ENCODE measurements at places on chromosomes 2 and 18. TPM values are rescaled to one million over a fixed set of nuclear protein-coding genes. Genes with fewer than 3 reads are reported as not detected.
A peak's percentile ranks its signal among the peaks of the same experiment; 100 is the strongest.

COLEC12 gene
- not detected for total RNA-seq

KLF11 gene
- total RNA-seq: 6.0 TPM

GAD1 gene
- total RNA-seq: 1.4 TPM

OBSL1 gene
- total RNA-seq: 33.7 TPM

HMSD gene
- total RNA-seq: 8.9 TPM

CYTIP gene
- total RNA-seq: not detected

RESP18 gene
- not detected for total RNA-seq

DNA sequence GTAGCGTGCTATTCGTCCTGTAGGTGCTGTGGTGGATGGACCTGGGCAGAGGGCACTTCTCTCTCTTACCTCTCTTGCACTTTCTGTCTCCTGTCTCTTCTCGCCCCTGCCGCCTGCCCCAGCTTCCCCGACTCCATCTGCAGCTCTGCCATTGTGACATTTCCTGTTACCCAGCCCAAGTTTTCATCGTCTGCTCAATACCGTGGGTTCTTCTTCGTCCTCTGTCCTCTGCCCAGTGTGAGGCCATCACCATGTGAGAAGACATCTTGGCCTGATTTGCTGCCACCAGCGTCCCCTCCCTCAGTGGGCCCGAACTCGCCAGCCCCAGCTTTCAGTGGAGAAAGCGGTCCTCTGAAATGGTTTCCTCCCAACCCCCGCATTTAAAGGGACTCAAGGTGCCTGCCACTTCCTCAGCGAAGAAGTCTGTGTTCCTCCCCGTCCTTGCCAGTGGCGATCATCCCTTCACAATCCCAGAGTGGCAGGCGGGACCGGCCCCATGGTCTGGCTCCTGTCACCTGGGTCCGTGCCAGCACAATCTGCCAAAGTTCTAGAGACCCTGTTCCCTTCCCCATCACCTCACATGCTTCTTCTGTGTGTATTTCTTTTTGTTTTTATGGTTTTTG, 18.0 kb downstream of the TGOLN2 start:
- no peak for DNase-seq

DNA sequence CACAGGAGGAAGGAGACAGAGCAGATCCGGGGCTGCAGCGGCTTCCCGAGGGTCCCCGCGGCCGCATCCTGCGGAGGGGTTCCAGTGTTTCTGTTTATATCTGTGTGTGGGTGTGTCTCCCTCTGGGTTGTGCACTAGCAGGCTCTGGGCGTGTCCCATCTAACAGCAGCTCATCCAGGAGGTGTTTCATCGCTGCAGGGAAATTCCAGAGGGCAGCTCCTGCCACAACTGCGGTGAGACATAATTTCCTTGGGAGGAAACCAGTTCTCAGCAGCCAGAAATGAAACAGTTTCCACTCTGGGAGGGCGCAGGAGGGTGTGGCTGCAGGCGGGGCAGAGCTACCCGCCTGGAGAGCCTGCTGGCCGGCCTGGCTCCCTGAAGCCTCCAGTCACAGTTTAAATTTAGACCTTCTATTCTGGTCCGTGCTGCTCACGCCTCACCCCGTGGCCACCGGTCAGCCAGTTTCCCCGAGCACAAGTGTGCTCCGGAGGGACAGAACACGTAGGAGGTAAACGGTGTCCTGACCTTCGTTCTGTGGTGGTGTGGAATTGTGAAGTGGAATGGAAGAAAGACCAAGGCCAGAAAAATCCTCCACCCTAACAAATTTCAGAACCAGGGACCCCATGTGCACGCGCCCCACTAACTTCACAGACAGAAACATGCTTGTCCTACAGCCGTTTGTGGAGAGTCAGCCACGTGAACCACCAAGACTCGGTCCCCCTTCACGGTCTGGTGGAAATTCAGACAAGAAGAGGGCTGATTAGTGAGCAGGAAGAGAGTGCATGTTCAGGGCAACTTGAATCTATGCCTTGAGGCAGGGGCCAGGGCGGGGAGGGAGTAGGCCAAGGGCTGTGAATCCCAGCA, 50.2 kb downstream of the TEX44 start:
- peak; percentile 97 for DNase-seq

GRCh38 chr2:191881982-191882816, 35.3 kb upstream of the CAVIN2 start:
- DNase-seq: no peak

DNA sequence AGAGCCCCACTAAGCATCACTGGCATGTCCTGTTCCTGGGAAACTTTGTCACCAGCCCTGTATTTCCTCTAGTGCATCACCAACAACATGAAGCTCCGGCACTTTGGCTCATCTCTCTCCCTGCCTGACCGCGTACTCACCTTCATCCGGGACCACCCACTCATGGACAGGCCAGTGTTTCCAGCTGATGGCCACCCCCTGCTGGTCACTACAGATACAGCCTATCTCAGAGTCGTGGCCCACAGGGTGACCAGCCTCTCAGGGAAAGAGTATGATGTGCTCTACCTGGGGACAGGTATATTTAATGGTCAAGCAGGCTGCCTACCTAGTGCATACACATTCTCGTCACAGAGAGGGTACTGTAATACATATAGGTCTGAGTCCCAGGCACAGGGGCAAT, 21.0 kb downstream of the SEMA4F start:
- no peak for DNase-seq

GRCh38 chr2:120651818-120652217, 83.8 kb upstream of the GLI2 start:
- DNase-seq: no peak

- peak; percentile 73 for DNase-seq
Observed at GRCh38 chr2:9003616-9004337, at the start of gene MBOAT2. MBOAT2 (minus strand) TSS chr2:9003684; CDS start chr2:9003614, 70 bp downstream.

GRCh38 chr18:79629249-79629558, 50.4 kb upstream of the CTDP1 start:
- no peak for DNase-seq

DNA sequence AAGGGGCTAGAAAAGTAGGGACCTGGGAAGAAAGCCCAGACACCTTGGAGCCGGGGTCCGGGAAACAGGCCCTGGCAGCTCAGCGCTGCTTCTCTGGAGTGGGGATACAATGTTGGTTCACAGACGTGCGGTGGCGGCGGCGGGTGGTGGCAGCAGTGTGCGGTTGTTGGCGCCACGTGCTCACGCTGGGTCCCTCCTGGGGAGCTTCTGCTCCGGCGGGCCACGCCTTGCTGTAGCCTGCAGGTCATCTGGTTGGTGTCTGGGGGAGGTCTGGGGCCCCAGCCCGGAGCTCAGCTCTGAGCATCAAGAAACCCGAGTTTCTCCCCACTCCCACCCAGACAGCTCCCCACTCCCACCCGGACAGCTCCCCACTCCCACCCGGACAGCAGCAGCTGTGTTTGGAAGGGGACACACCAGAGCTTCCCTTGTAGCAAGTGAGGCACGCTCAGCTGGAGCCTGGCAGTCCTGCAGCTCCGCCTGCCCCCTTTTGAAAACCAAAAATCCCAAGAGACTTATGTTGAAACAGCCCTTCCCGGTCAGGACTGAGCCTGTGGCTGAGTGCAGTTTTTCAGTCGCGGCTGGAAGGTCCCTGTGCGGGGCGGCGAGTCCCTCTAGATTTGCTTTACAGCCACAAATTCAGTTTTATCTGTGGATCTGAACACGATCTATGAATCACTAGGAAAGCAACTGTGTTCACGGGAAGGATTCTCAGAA, 46.9 kb downstream of the NFATC1 start:
- DNase-seq: no peak

DNA sequence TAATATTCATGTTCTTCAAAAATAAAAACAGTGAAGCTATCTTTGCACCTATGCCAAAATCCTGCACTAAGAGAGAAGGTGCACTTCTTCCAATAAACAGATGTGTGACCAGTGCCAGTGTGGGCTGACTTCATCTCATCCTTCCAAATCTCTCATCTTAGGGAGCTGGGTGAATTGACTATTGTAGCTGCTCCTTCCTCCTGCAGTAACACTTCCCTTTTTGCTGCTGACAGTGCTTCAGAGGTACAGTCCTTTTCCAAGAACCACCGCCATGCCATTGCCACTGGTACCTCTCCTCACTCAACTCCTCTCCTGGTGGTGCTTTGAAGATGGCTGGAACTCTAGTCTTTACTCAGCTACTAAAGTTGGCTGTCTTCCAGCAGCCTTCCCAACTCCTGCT, 42.1 kb upstream of the ARHGAP25 start:
- no peak for DNase-seq

- DNase-seq: no peak
Observed at GRCh38 chr18:45447355-45448265, 167.7 kb upstream of the SLC14A2 start.

DNA sequence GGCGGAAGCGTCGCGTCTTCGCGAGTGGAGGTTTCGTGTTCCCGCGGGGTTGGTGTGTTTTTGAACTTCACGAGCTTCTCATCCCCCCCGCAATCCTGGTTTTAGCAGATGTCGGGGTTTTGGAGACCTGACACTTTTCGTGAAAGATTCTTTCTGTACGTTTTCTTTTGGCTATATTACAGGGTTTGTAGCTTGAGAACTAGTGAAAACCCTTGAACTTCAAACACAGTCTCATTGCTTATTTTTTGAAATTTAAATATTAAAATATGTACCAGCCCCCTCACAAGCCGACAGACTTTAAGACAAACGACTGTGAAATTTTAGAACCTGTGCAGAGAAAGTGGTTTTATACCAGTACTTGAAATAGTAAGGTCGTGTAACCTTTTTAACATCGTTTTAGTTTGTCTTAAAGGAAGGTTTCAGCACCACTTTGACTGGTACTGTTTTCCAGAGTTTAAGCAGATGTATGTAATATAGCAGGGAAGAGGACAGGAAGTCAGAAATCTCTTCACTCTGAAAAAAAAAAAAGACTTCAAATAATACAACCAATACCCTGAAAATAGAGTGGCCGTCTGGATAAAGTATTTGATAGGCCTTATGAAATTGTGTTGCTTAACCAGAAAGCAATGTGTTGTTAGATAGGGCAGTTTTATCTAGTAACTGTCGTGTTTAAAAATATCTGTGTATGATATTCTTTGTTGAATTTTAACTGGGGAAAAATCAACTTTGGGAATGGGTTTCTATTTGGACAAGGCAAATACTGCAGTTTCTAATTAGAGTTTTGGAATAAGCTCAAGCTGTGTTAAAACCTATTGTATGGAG, 1.4 kb downstream of the SPATS2L start:
- DNase-seq: no peak

GRCh38 chr18:14941256-14941655, 193.3 kb downstream of the ANKRD30B start:
- DNase-seq: no peak

DNA sequence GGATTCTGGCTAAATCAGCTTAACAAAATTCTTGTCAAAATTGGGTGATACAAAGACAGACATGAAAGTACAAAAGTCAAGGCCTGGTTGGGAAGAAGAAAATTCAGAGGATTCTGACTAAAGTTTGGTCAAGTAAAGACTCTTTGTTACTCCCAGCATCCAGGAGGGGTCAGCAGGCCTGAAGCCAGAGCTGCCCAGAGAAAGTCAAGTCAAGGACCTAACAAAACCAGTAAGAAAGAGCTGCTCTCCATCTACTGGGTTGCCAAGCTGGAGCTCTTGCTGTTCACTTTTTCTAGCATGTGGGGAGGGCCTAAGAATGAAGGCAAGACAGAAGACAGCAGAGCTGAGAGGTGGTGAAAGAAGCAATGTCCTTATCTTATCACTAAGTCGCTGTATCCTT, 143.3 kb downstream of the C1D start:
- no peak for DNase-seq

DNA sequence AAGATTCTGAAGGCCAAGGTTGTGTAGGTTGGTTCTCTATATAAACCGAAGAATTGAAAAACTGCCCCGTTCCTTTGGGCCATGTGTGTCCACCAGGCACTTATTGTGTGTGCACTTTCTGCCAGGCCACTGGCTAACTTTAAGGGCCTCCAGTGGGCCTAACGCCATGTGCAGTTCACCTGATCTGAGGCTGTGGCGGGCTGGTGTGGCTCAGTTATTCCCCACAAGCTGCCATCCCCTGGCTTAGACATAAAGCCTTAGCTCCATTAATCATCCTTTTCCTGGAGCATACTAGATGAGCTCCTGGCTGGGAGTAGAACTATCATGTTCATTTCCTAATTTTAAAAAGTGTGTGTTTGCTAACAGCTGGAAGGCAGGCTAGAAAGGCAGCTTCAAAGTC, 304.1 kb upstream of the TNP1 start:
- DNase-seq: no peak

DNA sequence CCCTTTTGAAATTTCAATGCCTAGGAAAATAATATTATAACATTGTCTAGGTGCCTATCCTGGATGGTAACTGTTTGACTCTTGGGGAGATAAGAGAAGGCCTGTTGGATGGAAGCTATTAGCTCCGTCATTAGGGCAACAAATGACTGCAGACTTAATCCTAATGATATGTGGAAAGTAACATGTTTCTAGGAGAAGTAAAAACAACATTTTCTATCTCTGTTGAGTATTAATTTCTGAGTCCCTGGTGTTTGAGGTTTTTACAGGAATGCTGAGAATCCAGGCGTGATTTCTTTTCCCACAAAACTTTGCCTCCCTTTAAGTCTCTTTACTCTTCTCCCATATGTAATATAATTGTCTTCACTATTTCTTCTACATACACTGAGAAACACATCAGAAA, 159.1 kb downstream of the GALNT1 start:
- no peak for DNase-seq

DNA sequence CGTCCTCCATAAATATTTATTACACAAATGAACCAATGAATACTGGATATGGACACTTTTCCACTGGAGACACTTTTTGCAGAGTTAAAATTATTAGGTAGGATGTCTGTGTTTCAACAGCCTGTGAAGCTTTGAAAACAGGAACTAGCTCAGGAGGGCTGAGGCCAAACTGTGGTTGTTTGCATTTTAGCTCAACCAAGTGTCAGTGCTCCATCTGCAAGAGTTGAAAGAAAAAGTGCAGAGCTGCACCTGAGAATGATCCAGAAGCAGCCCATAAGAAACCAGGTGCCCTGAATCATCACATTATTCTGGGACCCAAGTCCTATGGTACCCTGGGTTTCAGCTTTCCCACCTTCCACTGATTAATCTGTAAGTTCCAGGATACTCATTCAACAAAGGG, 180.4 kb downstream of the TRIB2 start:
- DNase-seq: no peak

GRCh38 chr18:5510135-5510846, 33.5 kb downstream of the EPB41L3 start:
- DNase-seq: peak; percentile 10

DNA sequence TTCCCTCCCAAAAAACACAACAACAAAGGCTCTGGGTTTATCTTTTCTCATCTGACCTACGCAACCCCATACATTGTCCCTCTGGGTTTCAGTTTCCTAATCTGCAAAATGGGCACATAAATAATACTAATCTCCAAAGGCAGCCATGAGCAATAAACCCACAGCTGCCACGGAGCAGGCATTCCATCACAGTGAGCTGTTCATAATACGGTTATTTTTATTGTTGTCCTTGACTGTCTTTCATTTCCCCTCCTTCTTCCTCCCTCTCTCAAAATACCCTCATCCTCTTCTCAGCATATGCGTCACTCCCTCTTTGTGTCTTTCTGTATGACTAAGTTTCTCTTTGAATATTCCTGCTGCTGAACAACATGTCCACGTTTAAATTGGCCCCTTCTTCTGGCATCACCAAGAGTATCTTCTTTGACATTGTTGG, 129.8 kb upstream of the CAB39 start:
- peak; percentile 55 for DNase-seq

Measured in foreskin keratinocyte (primary cell).